ENCODE measurements at places on chromosomes 1 and 21.

DNA sequence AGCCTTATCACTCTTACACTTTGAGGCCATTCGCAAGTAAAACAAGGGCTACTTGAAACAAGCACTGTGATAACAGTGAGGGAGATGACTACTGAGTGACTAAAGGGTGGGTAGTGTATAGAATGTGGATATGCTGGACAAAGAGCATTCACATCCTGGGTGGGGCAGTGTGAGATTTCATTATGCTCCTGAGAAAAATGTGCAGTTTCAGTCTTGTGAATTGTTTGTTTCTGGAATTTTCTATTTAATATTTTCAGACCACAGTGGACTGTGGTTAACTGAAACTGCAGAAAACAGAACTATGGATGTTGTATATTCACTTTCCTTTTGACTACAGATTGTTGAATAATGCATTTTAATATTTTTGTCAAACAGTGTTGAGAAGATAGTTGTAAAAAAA lies 25.1 kb upstream of the B3GALT2 start:
- no peak for DNase-seq

DNA sequence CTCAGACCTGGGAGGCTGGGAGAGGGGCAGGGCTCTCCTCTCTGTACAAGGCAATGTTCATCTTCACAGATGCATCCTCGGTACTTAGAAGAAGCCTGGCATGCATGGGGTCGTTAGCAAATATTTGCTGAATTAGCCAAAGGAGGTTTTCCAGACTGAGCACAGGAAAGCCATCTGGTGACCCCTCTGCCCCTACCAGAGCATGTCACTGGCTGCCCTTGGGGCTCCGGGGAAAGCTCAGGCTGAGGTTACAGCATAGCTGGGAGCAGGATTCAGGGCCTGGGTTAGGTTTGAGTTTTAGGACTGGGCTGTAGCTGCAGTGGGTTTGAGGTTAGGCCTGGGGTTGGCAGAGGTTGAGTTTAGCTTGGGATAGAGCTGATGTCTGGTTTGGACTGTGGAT lies 43.4 kb upstream of the ZBTB40 start:
- DNase-seq, result no peak

GRCh38 chr1:151710187-151710840 lies 6.3 kb downstream of the CELF3 start:
- DNase-seq, result peak; percentile 87

- DNase-seq, result no peak
Measured at GRCh38 chr1:151425103-151425502, 25.7 kb downstream of the PSMB4 start.

DNA sequence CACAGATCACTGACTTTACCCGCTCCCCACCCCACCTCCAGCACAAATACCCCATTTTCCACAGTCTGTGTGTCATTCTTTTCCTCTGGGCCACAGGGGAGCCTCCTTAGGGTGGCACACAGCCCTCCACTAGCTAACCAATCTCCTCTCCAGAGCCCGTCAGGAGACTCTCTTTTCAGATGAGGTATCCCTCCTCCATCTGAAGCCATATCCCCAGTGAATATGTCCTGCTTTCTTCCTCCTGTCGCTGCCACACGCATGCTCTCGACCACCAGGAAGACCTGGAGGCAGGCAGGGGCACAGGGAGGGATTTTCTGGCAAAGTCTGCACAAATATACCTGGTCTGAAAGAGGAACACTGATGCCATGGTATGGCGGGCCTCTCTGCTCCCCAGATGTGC lies 635 bp downstream of the ZNF648 start:
- DNase-seq, result no peak

DNA sequence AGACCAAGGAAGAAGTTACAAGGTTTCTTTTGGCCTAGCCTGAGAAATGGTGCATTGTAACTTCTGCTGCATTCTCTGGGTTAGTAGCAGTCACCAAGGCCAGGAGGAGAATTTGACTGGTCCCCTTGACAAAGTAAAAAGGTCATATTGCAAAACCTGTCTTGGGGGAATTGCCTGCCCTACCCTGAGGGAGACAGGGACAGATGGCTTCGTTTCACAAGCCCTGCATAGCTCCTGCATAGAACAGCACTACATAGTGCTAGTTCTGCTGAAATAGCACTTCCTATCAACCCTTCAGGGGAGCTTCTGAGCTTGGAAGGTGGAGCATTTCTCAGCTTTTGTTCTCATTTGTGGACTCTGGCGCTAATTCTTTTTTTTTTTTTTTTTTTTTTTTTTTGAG lies 20.4 kb upstream of the AK2 start:
- no peak for DNase-seq

GRCh38 chr1:43936431-43937151 lies 3.0 kb downstream of the ARTN start:
- DNase-seq, result no peak

DNA sequence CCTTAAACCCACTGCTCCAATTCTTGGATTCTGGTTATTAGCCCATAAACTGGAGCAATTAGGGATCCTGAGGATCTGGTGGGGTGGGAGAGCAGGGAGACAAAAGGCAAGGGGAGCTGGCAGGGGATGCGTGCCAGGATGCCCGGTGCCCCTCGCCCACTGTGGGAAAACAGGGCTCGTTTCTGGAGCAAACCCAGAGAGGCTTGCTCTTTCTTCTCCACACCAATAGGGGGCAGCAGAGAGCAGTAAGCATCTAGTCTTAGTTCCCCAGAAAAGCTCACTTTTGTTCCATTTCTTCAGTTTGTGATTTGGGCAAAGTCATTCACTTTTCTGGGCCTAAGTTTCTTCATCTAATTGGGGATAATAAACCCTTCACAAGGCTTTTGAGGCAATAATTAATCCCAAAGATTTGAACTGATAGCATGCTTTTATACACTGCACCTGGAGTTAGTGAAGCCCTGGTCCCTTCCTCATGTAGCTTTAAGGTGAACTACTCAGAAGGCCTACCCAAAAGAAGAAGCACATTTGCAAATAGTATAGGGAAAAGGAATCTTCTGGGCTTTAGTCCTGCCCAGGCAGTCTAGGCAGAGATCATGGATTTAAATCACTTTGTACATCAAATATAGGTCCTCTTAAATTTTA lies 160.6 kb upstream of the USP24 start:
- DNase-seq, result peak; percentile 64

DNA sequence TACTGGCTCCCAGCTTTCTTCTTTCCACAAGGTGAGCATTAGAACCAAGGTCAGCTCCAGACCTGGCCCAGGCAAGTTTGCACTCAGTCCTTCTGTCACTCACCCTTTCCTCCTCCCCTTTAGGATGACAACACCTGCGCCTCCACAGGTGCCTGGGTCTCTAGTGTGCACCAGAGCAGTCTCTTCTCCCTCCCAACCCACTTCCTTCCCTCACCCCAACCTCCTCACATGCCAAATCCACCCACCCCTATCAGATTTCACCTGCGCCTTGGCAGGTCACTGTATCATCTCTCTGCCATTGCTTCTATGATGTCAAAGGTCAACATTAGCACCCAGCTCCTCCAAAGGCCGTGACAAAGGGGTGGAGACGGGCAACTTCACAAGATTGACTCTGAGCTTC lies 38.0 kb downstream of the LBR start:
- DNase-seq, result no peak

- peak; percentile 31 for DNase-seq
Measured at GRCh38 chr1:35726450-35727433, 8.1 kb upstream of the C1orf216 start.

- DNase-seq, result no peak
Measured at GRCh38 chr1:207826557-207827487, 75.0 kb downstream of the CD46 start.

GRCh38 chr21:34092262-34092921 lies 19.0 kb downstream of the MRPS6 start:
- DNase-seq, result no peak

DNA sequence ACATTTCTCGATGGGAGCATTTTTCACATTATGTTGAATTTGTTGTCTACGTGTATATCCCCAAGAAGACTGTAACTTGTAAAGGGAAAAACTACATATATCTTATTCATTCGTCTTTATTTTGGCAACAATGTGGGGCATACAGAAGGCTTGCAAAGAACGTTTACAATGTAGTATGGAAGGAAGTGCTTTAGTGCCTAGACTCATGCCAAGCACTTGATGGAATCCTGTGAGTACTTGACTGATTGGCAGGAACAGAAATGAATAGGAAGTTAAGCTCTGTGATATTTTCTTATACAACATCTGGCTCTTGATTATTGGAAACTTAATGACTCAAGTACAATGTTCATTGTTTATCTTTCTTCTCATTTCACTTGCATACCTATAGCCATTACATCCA lies 284.4 kb downstream of the LRRC7 start:
- DNase-seq, result no peak

DNA sequence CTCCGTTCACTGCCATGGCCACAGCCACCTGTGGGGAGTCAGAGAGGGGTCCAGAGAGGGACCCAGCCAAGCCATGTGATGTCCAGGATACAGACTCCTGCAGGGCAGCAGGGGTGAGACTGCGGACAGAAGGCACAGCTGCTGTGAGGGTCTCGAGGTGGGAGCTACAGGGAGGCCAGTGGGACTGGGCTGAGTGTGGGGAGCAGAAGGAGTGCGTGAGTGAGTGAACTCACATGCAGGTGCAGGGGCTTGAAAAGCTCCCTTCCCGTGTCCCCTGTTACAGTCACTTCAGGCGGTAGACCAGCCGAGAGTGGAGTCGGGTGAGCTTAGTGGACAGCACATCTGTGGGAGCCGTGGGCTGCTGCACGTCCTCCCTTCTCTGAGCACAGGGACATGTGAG lies 42.4 kb downstream of the S100B start:
- DNase-seq, result no peak

Measured in anterior cingulate cortex (tissue), 58 donors.